Endothelial cell (in vitro differentiated cells): ENCODE measurements at places on chromosomes 11 and 22. TPM values are rescaled to one million over a fixed set of nuclear protein-coding genes. Genes with fewer than 3 reads are reported as not detected.

KCNQ1OT1 gene
- total RNA-seq: 1.2 TPM

MPPED1 gene
- total RNA-seq: 0.18 TPM

MRGPRX4 gene
- total RNA-seq: not detected

TRIM6 gene
- 10.1 TPM for total RNA-seq

GRCh38 chr11:70381872-70382861, 16.2 kb upstream of the CTTN start:
- H3K27me3 ChIP-seq: peaks cover 5% of the 10 kb centered on the region
- H3K4me3 ChIP-seq: no peak overlapping the region
- peaks cover 10% of the 10 kb centered on the region for H3K36me3 ChIP-seq
- no peak for DNase-seq

DNA sequence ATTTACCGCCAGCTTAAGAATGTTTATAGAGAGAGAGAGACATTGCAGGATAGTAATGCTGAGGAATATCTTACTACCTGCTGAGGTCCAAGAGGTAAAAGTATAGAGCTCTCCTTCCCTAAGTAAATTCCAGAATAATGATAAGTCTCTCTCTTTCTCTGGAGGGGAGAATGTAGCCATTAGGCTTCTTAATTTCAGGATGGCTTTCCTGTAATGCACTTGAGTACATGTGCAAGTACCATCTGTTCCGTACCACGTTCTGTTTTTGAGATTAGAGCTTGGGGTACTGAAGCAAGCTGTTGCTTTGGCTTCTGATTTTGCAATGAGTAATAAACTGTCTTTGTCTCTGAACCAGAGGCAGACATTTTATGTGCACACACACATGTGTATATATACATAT, 1314.0 kb downstream of the JRKL start:
- no peak overlapping the region for H3K4me3 ChIP-seq
- no peak for DNase-seq
- no peaks in the 10 kb centered on the region for H3K36me3 ChIP-seq

DNA sequence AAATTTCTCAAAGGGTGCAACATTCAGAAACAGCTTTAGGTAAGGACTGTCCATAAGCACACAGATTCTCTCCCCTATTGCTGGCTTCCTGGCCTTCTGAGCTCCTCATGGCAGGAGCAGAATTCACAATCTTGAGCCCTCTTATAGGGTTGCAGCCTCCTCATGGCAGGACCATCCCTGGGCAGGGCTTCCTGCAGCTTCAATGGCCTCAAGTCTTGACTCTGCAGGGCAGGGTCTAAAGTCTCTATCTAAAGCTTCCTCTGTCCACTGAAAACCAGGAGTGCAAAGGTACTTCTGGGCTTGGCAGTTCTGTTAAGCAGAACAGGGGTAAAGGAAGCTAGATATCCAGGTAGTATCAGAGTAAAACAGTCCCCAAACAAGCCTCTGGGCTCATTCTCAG, 28.7 kb downstream of the TUB start:
- H3K27ac ChIP-seq: no peak overlapping the region
- H3K4me1 ChIP-seq: peaks cover 9% of the 10 kb centered on the region
- H3K27me3 ChIP-seq: no peaks in the 10 kb centered on the region
- no peak overlapping the region for H3K4me3 ChIP-seq
- peaks cover 4% of the 10 kb centered on the region for H3K36me3 ChIP-seq

- H3K4me1 ChIP-seq: peaks cover 22% of the 10 kb centered on the region
- peaks cover 9% of the 10 kb centered on the region for H3K27me3 ChIP-seq
- H3K4me3 ChIP-seq: no peak overlapping the region
- no peak for DNase-seq
- H3K27ac ChIP-seq: no peak overlapping the region
These were observed 125.5 kb upstream of the PARVA start for GRCh38 chr11:12251666-12252560.

- H3K4me1 ChIP-seq: peaks cover 14% of the 10 kb centered on the region
- no peak overlapping the region for H3K4me3 ChIP-seq
- H3K27me3 ChIP-seq: peaks cover 7% of the 10 kb centered on the region
- DNase-seq: no peak
- H3K36me3 ChIP-seq: peaks cover 14% of the 10 kb centered on the region
These were observed 2.3 kb downstream of the CHID1 start for GRCh38 chr11:908273-908672.

- H3K27me3 ChIP-seq: peaks cover 2% of the 10 kb centered on the region
- H3K4me1 ChIP-seq: peaks cover 7% of the 10 kb centered on the region
- peaks cover 4% of the 10 kb centered on the region for H3K36me3 ChIP-seq
- no peak overlapping the region for H3K4me3 ChIP-seq
- DNase-seq: no peak
- H3K27ac ChIP-seq: no peak overlapping the region
These were observed 288.1 kb downstream of the DYNC2H1 start for GRCh38 chr11:103397369-103397768.

GRCh38 chr22:49077036-49077393, 750.7 kb downstream of the BRD1 start:
- no peak overlapping the region for H3K27ac ChIP-seq
- no peaks in the 10 kb centered on the region for H3K27me3 ChIP-seq
- no peak overlapping the region for H3K4me3 ChIP-seq
- DNase-seq: no peak
- no peaks in the 10 kb centered on the region for H3K36me3 ChIP-seq

- peaks cover 6% of the 10 kb centered on the region for H3K36me3 ChIP-seq
- peaks cover 33% of the 10 kb centered on the region for H3K4me1 ChIP-seq
- H3K27me3 ChIP-seq: peaks cover 1% of the 10 kb centered on the region
- H3K27ac ChIP-seq: no peak overlapping the region
These were observed 99.8 kb downstream of the ARL14EP start for GRCh38 chr11:30422447-30423278.

DNA sequence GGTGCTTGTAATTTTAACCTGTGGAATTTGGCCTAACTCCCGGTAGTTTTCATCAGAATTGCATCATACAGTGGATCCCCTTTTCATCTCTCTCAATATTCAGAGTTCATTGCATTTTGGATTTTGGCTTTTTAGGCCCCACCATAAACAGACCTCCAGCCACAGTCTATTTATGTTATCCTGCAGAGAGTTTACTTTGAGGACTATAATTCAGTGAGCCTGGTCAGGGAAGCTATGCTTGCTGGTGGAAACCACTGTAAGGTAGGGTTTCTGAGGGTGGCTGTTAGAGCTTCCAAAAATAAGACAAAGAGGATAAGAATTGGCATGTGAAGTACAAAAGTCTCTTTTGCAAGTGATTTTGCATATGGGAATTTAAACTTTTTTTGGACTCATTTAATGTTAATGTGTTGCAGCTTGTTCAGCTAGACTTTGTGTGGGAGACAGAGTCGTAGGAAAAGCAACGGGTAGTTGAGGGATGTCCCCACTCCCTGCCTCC, 34.8 kb upstream of the DDI1 start:
- H3K27ac ChIP-seq: no peak overlapping the region
- no peak for DNase-seq
- no peaks in the 10 kb centered on the region for H3K27me3 ChIP-seq
- no peaks in the 10 kb centered on the region for H3K4me1 ChIP-seq

DNA sequence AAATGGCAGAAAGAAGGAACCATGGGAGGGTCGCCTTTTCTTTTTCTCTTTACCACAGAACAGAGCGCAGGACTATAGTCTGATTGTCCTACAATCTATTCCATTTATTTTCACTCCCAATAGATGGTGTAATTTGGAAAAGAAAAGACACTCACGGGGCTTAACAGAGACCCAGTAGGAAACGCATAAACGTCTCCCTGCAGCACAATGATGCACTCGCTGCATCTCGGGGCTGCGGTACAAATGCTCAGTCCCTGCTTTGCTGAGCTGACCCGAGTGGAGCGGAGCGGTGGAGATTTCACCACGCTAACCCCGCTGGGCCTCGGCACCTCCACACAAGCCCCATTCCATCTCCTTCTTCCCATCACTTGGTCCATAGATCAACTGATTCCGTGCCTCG, 1.5 kb downstream of the FEZ1 start:
- peak overlapping the region; percentile 52 for H3K27ac ChIP-seq
- H3K27me3 ChIP-seq: peaks cover 7% of the 10 kb centered on the region
- no peak for DNase-seq
- peak overlapping the region; percentile 98 for H3K4me3 ChIP-seq
- H3K36me3 ChIP-seq: peaks cover 7% of the 10 kb centered on the region

- H3K4me3 ChIP-seq: peak overlapping the region; percentile 56
- no peak for DNase-seq
- peak overlapping the region; percentile 80 for H3K27ac ChIP-seq
- peaks cover 6% of the 10 kb centered on the region for H3K36me3 ChIP-seq
- peaks cover 7% of the 10 kb centered on the region for H3K27me3 ChIP-seq
These were observed 15.9 kb upstream of the GRAMD4 start for GRCh38 chr22:46604306-46604690.

DNA sequence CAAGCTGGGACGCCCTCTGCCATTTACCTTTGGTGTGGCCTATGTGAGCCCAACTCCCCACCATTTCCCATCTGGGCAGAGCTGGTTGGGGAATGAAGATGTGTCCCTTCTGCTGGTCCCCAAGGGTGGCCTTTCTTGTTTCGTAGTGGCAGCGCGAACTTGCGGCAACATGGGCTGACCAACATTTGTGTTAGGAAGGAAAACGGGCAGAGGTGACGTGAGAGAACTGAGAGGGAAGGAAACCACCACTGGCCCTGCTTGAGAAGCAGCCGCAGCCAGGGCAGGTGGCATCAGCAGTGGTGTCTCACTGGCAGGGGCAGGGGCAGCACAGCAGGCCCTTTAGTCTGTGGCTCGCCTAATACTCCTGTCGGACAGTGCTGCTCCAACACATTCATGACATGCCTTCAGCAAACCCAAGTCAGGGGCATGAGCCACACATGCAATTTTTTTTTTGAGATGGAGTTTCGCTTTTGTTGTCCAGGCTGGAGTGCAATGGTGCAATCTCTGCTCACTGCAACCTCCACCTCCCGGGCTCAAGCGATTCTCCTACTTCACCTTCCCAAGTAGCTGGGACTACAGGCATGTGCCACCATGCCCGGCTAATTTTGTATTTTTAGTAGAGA, 29.9 kb downstream of the LRRC74B start:
- H3K27ac ChIP-seq: no peak overlapping the region
- H3K4me3 ChIP-seq: no peak overlapping the region
- no peaks in the 10 kb centered on the region for H3K36me3 ChIP-seq

- no peak for DNase-seq
These were observed 19.2 kb upstream of the OR56A3 start for GRCh38 chr11:5922749-5923426.

DNA sequence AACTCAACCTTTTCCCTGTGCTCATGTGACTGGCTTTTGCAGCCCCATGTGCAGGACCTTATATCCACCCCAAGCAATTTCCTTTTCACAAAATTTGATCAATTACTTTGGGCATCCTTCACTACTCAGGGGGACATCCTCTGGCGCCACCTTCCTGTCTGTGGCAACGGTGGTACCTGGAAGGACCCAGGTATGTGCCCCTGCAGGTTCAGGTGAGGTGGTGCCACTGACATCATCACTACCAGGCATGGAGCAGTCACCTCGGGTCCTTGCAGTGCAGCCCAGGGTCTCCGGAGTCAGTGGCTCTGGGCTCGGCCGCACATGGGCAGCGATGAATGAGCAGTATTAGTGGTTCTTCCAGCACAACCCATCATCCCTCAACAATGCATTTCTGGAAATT, 37.7 kb upstream of the B3GAT1 start:
- no peak overlapping the region for H3K27ac ChIP-seq
- no peaks in the 10 kb centered on the region for H3K36me3 ChIP-seq
- no peaks in the 10 kb centered on the region for H3K4me1 ChIP-seq
- peaks cover 7% of the 10 kb centered on the region for H3K27me3 ChIP-seq
- no peak for DNase-seq
- no peak overlapping the region for H3K4me3 ChIP-seq

DNA sequence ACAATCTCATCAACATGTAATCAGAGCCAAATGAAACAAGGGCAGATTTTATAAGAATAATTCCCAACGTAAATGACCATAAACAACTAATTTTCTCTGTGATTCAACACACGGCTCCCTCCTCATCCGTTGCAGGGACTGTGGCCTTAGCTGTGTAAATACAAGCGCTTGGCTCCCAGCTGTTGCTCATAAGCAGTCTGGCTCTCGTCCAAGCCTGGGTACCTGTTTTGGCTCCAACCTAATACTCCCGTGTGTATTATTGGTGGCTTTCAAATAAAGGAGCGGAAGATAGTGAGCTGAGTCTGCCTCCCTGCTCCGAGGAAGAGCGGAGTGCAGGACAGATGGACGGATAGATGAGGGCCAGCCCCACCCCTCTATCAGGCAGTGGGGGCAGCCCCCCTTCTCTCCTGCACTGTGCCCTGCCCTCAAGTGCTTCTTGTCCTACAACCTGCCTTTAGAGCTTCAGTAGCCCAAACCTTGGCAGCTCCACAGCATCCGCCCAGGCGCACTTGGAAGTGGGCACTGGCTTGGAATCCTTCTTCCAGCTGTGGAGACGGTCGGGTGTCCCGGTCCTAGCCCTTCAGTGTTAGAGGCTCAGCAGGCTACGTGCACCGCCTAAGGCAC, 670.9 kb downstream of the BRD1 start:
- peaks cover 5% of the 10 kb centered on the region for H3K27me3 ChIP-seq
- no peaks in the 10 kb centered on the region for H3K36me3 ChIP-seq
- DNase-seq: no peak
- H3K4me1 ChIP-seq: no peaks in the 10 kb centered on the region

DNA sequence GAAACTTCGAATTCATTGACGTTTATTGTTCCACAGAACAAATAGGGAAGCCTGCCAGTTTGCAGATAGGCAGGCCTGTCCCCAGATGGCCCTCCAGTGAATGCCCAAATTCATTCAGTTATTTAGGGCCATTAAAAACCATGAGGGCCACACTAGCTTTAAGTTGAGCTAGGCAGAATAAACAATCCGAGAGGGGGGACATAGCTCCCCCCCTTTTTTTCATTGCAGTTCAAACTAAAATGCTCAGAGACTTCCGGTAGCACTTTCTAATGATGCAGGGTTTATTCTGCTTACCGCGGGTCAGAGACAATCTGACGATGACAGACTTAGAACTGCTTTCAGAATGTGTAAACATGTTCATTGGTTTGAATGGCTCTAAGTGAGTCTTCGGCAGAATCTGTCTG, 72.0 kb downstream of the ZBTB16 start:
- H3K27me3 ChIP-seq: peaks cover 4% of the 10 kb centered on the region
- no peak overlapping the region for H3K27ac ChIP-seq
- H3K4me1 ChIP-seq: peaks cover 15% of the 10 kb centered on the region
- no peak for DNase-seq
- no peaks in the 10 kb centered on the region for H3K36me3 ChIP-seq
- H3K4me3 ChIP-seq: no peak overlapping the region

DNA sequence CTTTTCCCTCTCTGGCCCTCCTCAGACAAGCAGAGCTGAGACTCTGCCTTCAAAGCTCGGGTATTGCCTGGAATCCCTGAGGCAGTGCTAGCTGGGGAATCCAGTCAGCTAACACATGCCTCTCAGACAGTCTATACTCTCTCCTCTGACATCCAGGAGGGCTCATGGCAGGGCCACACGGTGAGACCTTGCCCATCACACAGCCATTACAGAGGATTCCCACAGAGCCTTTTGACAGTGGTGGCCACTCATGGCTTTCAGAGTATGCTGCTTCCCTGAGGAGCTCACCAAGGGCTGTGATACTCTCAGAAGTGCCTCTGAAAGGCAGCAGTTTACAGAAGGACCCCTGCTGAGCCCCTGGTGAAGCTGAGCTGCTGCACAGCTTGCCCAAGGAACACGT, 165.3 kb downstream of the RRAS2 start:
- H3K4me3 ChIP-seq: no peak overlapping the region
- H3K36me3 ChIP-seq: peaks cover 21% of the 10 kb centered on the region
- H3K4me1 ChIP-seq: peaks cover 19% of the 10 kb centered on the region
- peaks cover 5% of the 10 kb centered on the region for H3K27me3 ChIP-seq
- no peak overlapping the region for H3K27ac ChIP-seq
